Neuronal stem cell (in vitro differentiated cells): ENCODE measurements at places on chromosomes 4 and X.

DNA sequence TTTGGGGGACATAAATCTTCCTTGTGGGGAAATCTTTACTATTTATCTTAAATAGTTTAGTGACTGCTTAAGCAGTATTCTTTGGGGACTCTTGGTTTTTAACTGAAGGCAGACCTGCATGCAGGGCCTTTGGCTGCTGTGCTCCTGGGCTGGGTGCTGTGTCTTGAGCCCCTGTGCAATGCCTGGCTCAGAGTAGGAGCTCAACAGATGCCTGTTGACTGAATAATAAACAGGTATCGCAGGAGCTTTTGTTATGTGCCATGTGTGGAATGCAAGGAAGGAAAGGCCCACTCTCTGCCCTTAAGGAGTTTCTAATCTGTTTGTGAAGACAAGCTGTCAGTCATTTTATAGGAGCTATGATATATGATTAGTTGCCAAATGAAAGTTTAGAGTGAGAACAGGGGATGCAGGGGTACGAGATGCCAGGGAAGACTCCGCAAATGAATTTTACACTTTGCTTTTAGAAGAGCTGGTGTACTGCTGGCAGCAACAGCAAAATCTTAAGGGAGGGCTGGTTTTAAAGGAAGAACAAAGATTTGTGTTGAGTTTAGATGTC is 6.7 kb downstream of the GAB1 start:
- H3K4me3 ChIP-seq = no peak overlapping the region
- H3K4me1 ChIP-seq = peaks cover 4% of the 10 kb centered on the region
- no peaks in the 10 kb centered on the region for H3K36me3 ChIP-seq
- no peak overlapping the region for H3K27ac ChIP-seq
- no peak for DNase-seq

- H3K36me3 ChIP-seq = no peaks in the 10 kb centered on the region
- no peak overlapping the region for H3K4me3 ChIP-seq
- H3K4me1 ChIP-seq = no peaks in the 10 kb centered on the region
- no peaks in the 10 kb centered on the region for H3K27me3 ChIP-seq
- no peak for DNase-seq
Measured at GRCh38 chrX:15298201-15298600, 17.2 kb downstream of the ASB11 start.

DNA sequence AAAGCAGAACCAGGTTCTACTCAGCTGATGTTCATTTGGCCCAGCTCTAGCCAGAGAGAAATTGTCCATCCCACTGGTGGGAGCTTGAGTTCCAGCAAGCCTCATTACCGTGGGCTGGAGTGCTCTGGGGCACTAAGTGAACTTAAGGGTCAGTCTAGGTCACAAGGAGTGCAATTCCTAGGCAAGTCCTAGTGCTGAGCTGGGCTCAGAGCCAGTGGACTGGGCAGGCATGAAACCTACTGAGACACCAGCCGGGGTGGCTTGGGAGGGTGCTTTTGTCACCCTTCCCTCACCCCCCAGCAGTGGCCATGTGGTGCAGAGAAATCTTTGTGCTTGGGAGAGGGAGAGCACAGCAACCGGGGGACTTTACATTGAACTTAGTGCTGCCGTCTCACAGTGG is 39.4 kb downstream of the GSX2 start:
- no peaks in the 10 kb centered on the region for H3K36me3 ChIP-seq
- no peak overlapping the region for H3K27ac ChIP-seq

- no peak overlapping the region for H3K4me3 ChIP-seq
- no peaks in the 10 kb centered on the region for H3K4me1 ChIP-seq
- no peaks in the 10 kb centered on the region for H3K27me3 ChIP-seq
- H3K27ac ChIP-seq = no peak overlapping the region
- DNase-seq = no peak
Measured at GRCh38 chrX:119459181-119459580, 9.1 kb upstream of the SLC25A5 start.

DNA sequence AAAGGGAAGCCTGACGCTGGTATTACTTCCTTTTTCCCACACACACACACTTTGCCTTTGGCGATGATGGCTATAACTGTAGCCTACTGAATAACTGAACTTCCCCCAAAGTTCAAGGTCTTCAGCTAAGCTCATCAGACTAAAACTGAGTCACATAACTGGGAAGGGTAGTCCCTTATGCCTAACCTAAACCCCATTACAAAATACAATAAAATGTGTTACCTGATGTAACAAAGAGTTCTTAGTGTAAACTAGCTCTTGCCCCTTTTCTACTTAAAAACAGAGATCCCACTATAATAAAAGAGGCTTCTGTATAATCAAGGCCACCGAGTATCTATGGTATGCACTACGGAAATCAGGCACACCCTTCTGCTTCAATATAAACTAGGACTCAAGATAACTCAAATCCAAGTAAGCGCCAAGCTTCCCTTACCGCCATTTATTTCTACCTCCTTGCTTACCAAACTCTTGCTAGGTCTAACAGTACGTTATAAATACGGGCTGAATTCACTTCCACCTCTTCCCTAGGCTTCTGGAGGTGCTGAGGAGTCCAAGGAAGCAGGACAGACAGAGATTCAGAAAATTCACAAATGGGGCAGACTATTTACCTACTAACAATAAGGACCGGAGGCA is 2.4 kb downstream of the OTUD4 start:
- no peak for DNase-seq
- no peaks in the 10 kb centered on the region for H3K27me3 ChIP-seq
- H3K4me1 ChIP-seq = peaks cover 4% of the 10 kb centered on the region
- H3K27ac ChIP-seq = no peak overlapping the region
- H3K36me3 ChIP-seq = peaks cover 21% of the 10 kb centered on the region
- H3K4me3 ChIP-seq = peak overlapping the region; percentile 41

- DNase-seq = peak; percentile 23
- no peak overlapping the region for H3K27ac ChIP-seq
- no peaks in the 10 kb centered on the region for H3K27me3 ChIP-seq
- H3K4me3 ChIP-seq = no peak overlapping the region
- H3K4me1 ChIP-seq = no peaks in the 10 kb centered on the region
- H3K36me3 ChIP-seq = no peaks in the 10 kb centered on the region
Measured at GRCh38 chrX:22192419-22193060, 80.2 kb upstream of the CBLL2 start.

DNA sequence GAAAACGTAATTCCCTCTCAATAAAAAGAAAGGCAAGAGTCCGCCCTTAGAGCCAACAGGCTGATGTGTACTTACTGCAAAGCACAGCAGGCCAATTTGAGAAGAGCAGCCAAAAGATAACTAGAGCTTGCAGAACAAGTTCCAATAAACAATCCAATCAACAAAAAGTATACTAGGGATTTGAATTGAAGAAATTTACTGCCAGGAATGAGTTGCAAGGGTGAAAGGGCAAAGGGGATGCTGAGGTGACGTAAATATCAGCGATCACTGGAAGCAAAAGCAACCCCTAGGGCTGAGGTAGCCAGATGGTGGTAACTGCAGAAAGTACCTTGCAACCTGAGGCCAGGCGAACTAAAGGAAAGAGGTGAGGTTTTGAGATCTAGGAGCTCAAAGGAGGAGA is 152.1 kb upstream of the TENM3 start:
- no peak overlapping the region for H3K4me3 ChIP-seq
- H3K36me3 ChIP-seq = no peaks in the 10 kb centered on the region
- DNase-seq = no peak
- peaks cover 2% of the 10 kb centered on the region for H3K4me1 ChIP-seq

DNA sequence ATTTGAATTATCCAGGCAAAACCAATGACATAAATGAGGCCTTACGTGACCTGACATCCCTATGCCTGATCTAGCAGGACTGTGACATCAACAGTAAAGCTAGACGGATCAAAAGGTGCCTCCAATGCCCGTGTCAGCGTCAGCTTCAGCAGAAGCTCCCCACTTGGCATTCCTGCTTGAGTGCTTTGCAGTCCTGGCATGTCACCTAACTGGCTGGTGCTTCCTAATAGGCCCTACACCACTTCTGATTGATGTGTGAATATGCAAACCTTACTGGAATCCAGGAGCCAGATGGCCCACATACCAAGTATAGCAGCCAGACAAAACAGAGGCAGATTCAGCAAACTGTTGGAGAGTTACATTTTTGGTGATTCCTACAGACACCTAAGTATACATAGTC is 224.2 kb downstream of the DMD start:
- no peak for DNase-seq
- H3K4me3 ChIP-seq = no peak overlapping the region
- H3K36me3 ChIP-seq = no peaks in the 10 kb centered on the region
- H3K27me3 ChIP-seq = no peaks in the 10 kb centered on the region
- no peaks in the 10 kb centered on the region for H3K4me1 ChIP-seq
- no peak overlapping the region for H3K27ac ChIP-seq

DNA sequence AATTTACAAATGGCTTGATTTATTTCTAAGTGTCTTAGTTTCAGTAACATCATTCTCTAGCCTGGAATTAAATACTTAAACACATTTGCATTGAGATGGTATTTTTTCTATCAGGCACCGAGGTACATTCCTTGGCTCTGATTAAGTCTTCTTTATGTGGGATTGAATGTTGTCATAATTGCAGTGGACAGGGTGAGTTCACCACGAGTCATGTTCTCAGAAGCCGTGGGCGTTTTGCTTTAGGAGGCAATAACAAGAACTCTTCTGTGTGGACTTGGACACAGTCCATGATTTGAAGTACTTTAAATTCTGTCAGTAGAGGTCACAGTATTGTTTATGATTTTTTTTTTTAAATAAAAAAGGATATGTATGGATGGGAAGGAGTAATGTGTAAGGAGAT is 57.1 kb upstream of the EFHC2 start:
- H3K27ac ChIP-seq = no peak overlapping the region
- H3K4me3 ChIP-seq = no peak overlapping the region
- DNase-seq = no peak
- no peaks in the 10 kb centered on the region for H3K27me3 ChIP-seq
- H3K4me1 ChIP-seq = no peaks in the 10 kb centered on the region

- H3K36me3 ChIP-seq = no peaks in the 10 kb centered on the region
- no peaks in the 10 kb centered on the region for H3K27me3 ChIP-seq
- no peak overlapping the region for H3K27ac ChIP-seq
Measured at GRCh38 chr4:36269101-36269500, 12.3 kb upstream of the DTHD1 start.
